ENCODE measurements at places on chromosomes 5 and 9. TPM values are rescaled to one million over a fixed set of nuclear protein-coding genes. Genes with fewer than 3 reads are reported as not detected.

DNA sequence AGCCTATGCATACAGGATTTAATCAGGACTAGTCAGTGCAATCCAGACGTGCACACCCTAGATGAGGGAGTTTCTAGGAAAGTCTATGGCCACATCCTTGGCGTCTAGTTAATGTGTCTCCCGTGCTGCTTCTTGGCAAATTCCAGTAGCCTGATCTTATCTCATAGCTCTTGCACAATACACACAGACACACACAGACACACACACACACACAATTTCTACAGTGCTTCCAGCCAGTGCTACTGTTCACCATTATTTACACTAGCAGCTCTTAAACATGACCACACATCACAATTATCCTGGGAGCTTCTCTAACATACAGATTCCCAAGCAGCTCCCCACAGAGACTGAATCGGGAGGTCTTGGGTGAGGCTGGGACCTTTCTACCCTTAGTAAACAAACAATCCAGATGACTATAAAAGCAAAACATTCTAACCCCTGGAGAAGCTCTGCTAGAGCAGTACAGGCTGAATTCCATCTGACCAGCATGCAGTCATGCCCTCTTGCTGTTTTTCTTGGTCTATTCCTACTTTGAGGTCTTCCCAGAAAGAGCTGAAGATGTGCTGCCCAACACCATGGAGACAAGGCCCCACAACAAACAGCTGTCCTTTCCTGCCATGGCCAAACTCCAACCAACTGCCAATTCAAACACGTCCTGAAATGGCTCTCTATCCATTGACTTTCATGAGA is 236.6 kb downstream of the DEPDC1B start:
- DNase-seq: no peak

GRCh38 chr5:37893434-37894134 is 53.7 kb upstream of the GDNF start:
- DNase-seq: no peak

DNA sequence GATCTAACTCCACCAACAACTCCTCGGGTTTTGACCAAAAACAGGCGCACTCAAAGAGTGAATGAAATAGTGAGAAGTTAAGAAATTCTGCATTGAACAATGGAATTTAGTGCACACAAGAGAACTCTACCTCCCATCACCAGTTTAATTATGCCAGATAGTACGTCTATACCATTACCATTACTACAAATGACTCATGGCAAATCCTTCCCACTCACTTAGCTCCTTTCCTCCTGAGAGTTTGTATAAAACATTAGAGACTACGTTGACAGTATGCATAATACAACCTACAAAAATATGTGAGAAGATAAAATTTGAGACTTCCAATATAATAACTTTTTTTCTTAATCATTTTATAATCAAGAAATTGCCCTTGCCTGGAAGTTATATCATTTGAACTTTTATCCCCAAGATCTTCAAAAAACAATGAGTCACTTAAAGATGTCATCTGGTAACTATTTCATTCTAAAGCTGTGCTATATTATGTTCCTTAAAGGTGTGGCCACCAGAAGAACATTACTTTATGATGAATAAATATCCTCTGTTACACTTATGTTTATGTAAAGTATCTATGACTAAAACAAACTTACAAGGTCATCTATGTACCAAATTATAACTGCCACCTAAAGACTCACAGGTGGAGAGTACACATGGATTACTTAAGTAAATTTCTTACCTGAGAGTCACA is 297.9 kb upstream of the PTGER4 start:
- no peak for DNase-seq

DNA sequence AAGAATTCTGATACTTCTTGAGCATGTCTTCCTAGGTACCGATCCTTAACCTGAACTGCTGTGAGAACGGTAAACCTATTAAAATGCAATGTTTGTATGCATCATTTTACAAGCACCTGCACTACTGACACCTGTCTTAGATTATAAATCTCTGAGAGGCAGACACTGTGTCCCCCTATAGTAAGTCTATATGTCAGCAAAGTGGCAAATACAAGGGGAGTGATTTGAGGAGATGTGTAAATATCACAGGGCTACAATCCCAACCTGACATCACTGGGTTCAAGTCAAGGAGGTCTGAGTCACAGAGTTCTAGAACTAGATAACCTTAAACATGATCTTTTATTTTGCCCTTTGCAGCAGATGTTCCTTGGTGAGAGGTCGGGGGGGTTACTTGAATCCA is 64.1 kb downstream of the ANKH start:
- DNase-seq: no peak

GRCh38 chr5:98569288-98569687 is 204.2 kb upstream of the RGMB start:
- no peak for DNase-seq

DNA sequence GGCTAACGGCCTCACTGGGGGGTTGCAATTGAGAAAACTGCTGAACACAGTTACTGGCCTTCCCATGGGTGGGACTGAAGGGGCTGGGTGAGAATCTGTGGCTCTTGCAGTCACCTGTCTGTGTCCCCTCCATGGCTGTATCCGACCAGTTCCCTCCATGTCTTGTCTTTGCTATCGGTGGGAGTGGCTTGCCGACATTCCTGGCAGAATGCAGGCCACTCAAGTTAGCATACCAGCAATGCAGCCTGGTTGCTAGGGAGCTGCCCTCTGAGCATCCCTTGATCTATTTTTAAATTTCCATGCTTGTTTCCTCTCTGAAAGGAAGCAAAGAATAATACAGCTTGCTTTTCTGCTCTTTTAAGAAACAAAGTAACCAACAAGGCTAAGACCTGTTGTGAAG is 1509.7 kb upstream of the WWC1 start:
- DNase-seq: no peak

DNA sequence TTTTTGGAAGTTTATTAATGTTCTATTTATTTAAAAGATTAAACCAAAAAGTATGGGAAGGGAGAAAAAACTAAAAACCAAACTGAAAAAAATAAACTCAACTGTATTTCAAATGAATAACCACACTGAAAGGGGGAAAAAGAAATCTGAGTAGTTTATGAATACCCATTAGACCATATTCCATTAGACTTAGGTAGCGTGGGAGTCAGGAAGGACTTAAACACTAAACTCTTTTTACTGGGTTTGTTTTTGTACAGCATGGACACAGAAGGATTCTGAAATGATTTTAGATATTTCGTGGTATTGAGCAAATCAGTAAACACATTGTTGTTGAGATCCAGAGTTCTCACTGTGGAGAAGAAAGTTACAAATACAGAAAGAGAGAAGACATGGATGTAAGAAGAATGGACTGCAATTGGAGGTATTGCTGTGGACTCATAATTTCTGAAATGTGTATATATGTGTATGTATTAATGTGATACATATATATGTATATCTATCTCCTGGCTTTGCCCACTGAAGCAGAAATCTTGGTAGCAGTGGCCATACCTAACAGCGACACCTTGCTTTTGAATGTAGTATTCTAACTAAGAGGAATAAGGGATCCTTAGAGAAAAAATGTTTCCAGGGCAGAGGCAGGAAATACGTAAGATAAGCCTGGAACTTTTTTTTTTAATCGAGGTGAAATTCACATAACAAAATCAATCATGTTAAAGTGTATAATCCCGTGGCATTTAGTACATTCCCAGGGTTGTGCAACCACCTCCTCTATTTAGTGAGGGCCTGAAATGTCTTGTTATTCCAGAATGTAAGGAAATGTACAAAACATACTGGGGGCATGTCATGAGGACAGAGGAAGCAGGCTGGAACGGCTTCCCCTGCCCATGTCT is 228.8 kb downstream of the SMARCA2 start:
- no peak for DNase-seq

- DNase-seq: no peak
Measured at GRCh38 chr9:36141288-36141687, 4.8 kb downstream of the GLIPR2 start.

Gene IQGAP2
- total RNA-seq: 111 TPM

Gene HMCN2
- not detected for total RNA-seq

Measured in natural killer cell treated with Interleukin-12 subunit alpha and Interleukin-12 subunit beta and Interleukin-15 and Interleukin-18, amount 100 ng/mL, for 72 hours (primary cell).